ENCODE measurements at places on chromosomes 12 and 14.

GRCh38 chr12:223841-224240, 9.9 kb upstream of the SLC6A12 start:
- no peak for DNase-seq
- H3K27me3 ChIP-seq = no peaks in the 10 kb centered on the region
- H3K36me3 ChIP-seq = no peaks in the 10 kb centered on the region
- no peak overlapping the region for H3K27ac ChIP-seq
- H3K4me3 ChIP-seq = no peak overlapping the region
- no peaks in the 10 kb centered on the region for H3K4me1 ChIP-seq

DNA sequence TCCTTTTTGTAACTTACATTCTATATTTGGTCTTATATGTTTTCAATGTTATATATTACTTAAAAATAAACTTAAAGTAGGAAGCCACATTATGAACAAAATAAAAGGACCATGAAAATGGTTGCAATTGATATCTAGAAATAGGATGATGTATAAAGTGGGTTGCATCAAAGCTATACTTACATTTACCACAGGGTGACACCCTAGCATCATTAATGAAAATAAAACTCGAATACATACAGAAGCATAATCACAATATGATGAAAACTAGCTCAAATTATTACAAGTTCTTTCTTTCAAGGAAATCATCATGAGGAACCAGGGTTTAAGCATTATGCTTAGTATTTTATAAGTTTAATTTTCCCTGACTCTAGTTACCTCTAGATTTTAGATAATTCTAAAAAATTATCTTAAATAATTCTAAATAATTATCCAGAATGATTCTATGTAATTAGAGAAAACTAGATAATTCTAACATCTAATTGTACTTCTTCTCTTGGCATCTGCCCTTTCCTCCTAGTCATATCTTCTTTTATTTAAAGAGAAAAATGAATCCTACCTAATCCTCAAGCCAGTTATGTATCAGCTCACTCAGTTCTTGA, 31.2 kb downstream of the TAS2R7 start:
- no peaks in the 10 kb centered on the region for H3K36me3 ChIP-seq
- peaks cover 5% of the 10 kb centered on the region for H3K27me3 ChIP-seq
- no peak for DNase-seq
- H3K4me1 ChIP-seq = no peaks in the 10 kb centered on the region
- H3K27ac ChIP-seq = no peak overlapping the region

DNA sequence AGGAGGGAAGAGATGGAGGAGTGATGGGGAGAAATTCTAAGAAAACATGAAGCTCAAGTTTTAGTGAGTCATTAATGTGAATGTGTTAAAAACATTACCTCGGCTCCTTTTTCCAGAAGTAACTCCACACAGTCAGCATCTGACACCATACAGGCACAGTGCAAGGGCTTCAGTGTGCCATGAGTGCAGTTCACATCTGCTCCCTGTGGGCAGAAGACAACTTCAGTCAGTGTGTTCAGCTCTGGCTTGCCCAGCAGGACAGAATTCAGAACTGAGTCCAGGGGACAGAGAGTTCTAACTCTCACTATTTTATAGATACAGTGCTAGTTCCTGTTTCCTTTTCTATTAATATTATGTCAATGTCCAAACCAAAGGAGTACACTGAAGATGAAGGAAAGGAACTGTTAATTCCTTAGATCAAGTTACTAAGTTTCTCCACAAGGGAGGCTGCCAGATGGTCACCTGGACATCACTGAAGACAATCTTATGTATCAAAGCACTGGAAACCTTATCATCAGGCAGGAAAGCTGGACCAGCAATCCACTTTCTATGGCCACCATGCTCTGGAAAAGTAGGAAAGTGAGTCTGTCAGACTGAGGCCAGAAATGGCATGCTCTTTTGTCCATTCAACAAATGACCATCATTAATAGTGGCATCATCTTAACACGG, 6.1 kb downstream of the ASB8 start:
- no peak for DNase-seq
- H3K36me3 ChIP-seq = peaks cover 61% of the 10 kb centered on the region
- peaks cover 4% of the 10 kb centered on the region for H3K4me1 ChIP-seq
- no peak overlapping the region for H3K27ac ChIP-seq
- no peak overlapping the region for H3K4me3 ChIP-seq
- no peaks in the 10 kb centered on the region for H3K27me3 ChIP-seq

GRCh38 chr12:48446161-48446776, 26.1 kb upstream of the ANP32D start:
- H3K4me1 ChIP-seq = no peaks in the 10 kb centered on the region
- H3K4me3 ChIP-seq = no peak overlapping the region
- no peak overlapping the region for H3K27ac ChIP-seq
- peaks cover 5% of the 10 kb centered on the region for H3K27me3 ChIP-seq
- DNase-seq = no peak

DNA sequence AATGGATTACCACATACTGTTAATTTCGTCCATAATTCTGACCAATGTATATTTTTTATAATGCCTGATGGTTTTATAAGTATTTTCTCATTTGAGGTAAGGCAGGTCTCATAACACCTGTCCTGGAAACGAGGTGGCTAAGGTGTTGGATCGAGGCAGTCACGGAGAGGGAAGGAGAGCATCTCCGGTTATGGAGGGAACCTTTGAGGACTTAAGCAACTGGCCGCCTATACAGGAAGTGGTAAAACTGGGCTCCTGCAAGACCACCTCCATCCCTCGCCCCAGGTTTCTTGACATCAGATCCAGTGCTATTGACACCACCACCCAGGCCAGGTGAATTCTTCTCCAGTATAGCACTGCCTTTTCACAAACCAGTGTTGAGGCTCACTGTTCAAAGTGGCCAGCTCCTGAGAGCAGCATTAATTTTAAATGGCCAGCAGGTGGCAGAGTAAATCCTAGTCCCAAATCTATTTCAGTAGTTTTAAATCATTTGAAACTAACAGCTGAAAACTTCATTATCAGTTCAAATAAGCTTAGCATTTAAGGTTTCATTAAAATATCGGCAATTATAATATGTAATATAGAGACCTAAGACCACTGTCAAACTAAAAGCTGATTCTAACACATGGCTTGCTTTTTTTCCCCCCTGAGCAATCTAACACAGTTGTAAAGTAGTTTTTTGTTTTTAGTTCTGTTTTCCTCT, 100.8 kb downstream of the PPM1A start:
- DNase-seq = no peak
- no peak overlapping the region for H3K27ac ChIP-seq
- H3K36me3 ChIP-seq = no peaks in the 10 kb centered on the region
- no peaks in the 10 kb centered on the region for H3K4me1 ChIP-seq
- H3K4me3 ChIP-seq = no peak overlapping the region

GRCh38 chr14:21652209-21652808, 1.3 kb upstream of the OR4E2 start:
- no peaks in the 10 kb centered on the region for H3K4me1 ChIP-seq
- H3K27ac ChIP-seq = no peak overlapping the region
- no peaks in the 10 kb centered on the region for H3K36me3 ChIP-seq
- H3K4me3 ChIP-seq = no peak overlapping the region

- no peaks in the 10 kb centered on the region for H3K36me3 ChIP-seq
- H3K27me3 ChIP-seq = no peaks in the 10 kb centered on the region
- DNase-seq = no peak
Measured at GRCh38 chr12:77308056-77308455, 242.7 kb upstream of the E2F7 start.

- H3K27me3 ChIP-seq = no peaks in the 10 kb centered on the region
- H3K4me1 ChIP-seq = no peaks in the 10 kb centered on the region
- no peak overlapping the region for H3K4me3 ChIP-seq
- DNase-seq = no peak
- H3K27ac ChIP-seq = no peak overlapping the region
Measured at GRCh38 chr14:43729143-43729542, 777.9 kb downstream of the FSCB start.

- H3K27me3 ChIP-seq = no peaks in the 10 kb centered on the region
- no peak overlapping the region for H3K4me3 ChIP-seq
- no peaks in the 10 kb centered on the region for H3K4me1 ChIP-seq
- no peak overlapping the region for H3K27ac ChIP-seq
- DNase-seq = no peak
- no peaks in the 10 kb centered on the region for H3K36me3 ChIP-seq
Measured at GRCh38 chr14:46250113-46250703, 401.4 kb downstream of the RPL10L start.

GRCh38 chr14:91420686-91421085, 3.1 kb upstream of the CCDC88C start:
- H3K4me3 ChIP-seq = no peak overlapping the region
- no peaks in the 10 kb centered on the region for H3K27me3 ChIP-seq
- no peak overlapping the region for H3K27ac ChIP-seq
- no peak for DNase-seq
- H3K36me3 ChIP-seq = no peaks in the 10 kb centered on the region
- no peaks in the 10 kb centered on the region for H3K4me1 ChIP-seq

DNA sequence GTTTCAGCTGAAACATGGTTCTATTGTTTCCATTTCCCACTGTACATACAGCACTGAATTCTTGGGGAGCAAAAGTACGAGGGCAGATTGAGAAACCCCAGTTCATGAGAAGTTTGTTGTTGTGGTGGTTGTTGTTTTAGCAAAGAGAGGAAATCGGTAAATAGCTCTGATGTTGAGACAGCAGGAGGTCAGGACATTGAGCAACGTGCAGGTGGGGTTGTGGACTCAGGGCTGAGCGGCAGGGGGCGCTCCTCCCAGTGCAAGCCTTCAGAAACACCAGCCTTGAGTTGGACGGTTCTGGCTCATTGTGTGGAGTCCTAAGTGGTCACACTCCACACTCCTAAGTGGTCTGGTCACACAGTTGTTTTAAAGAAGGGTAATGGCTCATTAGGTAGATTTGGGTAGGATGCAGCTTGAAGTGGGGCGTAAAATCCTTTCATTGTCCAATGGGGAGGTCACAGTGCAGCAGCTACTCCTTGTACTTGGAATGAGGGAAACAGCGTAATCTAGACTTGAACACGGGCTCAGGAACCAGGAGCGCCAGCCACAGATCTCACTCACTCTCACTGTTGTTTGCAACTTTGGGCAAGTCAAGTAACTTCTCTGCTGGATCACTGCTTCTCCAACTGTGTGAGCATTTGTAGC, 14.5 kb upstream of the PWP1 start:
- H3K27ac ChIP-seq = no peak overlapping the region
- no peak overlapping the region for H3K4me3 ChIP-seq
- H3K36me3 ChIP-seq = no peaks in the 10 kb centered on the region

GRCh38 chr14:23141706-23142444, 22.8 kb upstream of the CEBPE start:
- no peaks in the 10 kb centered on the region for H3K4me1 ChIP-seq
- H3K27ac ChIP-seq = no peak overlapping the region
- DNase-seq = no peak
- H3K4me3 ChIP-seq = no peak overlapping the region

- H3K4me3 ChIP-seq = no peak overlapping the region
- no peak for DNase-seq
- no peaks in the 10 kb centered on the region for H3K4me1 ChIP-seq
- peaks cover 27% of the 10 kb centered on the region for H3K27me3 ChIP-seq
Measured at GRCh38 chr12:3587402-3588013, 96.5 kb downstream of the PRMT8 start.

DNA sequence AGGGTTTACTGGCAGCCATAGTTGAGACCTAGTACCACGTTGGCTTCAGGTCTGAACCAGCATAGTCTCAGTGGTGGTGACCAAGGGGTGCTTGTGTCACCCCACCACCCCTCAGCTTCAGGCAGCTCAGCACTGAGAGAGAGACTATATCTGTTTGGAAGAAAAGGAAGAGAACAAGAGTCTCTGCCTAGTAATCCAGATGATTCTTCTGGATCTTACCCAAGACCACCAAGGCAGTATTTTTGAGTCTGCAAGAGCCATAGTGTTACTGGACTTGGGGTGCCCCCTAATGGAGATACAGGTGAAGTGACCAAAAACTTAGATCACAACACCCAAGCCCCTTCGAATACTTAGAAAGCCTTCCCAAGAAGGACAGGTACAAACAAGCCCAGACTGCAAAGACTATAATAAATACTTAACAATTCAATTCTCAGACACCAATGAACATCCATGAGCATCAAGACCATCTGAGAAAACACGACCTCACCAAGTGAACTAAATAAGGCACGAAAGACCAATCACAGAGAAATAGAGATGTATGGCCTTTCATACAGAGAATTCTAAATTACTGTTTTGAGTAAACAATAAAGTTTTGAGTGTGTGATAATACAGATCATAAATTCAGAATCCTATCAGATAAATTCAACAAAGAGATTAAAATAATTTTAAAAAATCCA, 107.0 kb downstream of the HELB start:
- no peaks in the 10 kb centered on the region for H3K36me3 ChIP-seq
- H3K27me3 ChIP-seq = no peaks in the 10 kb centered on the region
- H3K4me1 ChIP-seq = no peaks in the 10 kb centered on the region
- H3K4me3 ChIP-seq = no peak overlapping the region

- peak; percentile 92 for DNase-seq
- H3K4me3 ChIP-seq = peak overlapping the region; percentile 55
- H3K36me3 ChIP-seq = no peaks in the 10 kb centered on the region
- peak overlapping the region; percentile 61 for H3K27ac ChIP-seq
- H3K4me1 ChIP-seq = peaks cover 48% of the 10 kb centered on the region
- peaks cover 3% of the 10 kb centered on the region for H3K27me3 ChIP-seq
Measured at GRCh38 chr12:52023182-52023975, 16.6 kb downstream of the TAMALIN start.

- no peak for DNase-seq
- H3K27ac ChIP-seq = no peak overlapping the region
- H3K27me3 ChIP-seq = peaks cover 72% of the 10 kb centered on the region
Measured at GRCh38 chr12:114669401-114670290, 14.3 kb downstream of the TBX3 start.

GRCh38 chr12:92138144-92138543, 7.5 kb downstream of the BTG1 start:
- peak overlapping the region; percentile 91 for H3K27ac ChIP-seq
- no peaks in the 10 kb centered on the region for H3K27me3 ChIP-seq
- no peak for DNase-seq
- H3K4me1 ChIP-seq = peaks cover 28% of the 10 kb centered on the region
- H3K36me3 ChIP-seq = no peaks in the 10 kb centered on the region
